ENCODE measurements at places on chromosomes 12 and 14.

- H3K27me3 ChIP-seq = no peaks in the 10 kb centered on the region
- H3K27ac ChIP-seq = no peak overlapping the region
- no peaks in the 10 kb centered on the region for H3K36me3 ChIP-seq
- H3K4me1 ChIP-seq = no peaks in the 10 kb centered on the region
- DNase-seq = no peak
- no peak overlapping the region for H3K4me3 ChIP-seq
These were observed 536.4 kb upstream of the SEL1L start for GRCh38 chr14:82070040-82070439.

- no peak overlapping the region for H3K4me3 ChIP-seq
- no peaks in the 10 kb centered on the region for H3K36me3 ChIP-seq
- H3K27ac ChIP-seq = no peak overlapping the region
- no peaks in the 10 kb centered on the region for H3K4me1 ChIP-seq
- no peak for DNase-seq
- no peaks in the 10 kb centered on the region for H3K27me3 ChIP-seq
These were observed 61.5 kb downstream of the NT5DC3 start for GRCh38 chr12:103779410-103780092.

DNA sequence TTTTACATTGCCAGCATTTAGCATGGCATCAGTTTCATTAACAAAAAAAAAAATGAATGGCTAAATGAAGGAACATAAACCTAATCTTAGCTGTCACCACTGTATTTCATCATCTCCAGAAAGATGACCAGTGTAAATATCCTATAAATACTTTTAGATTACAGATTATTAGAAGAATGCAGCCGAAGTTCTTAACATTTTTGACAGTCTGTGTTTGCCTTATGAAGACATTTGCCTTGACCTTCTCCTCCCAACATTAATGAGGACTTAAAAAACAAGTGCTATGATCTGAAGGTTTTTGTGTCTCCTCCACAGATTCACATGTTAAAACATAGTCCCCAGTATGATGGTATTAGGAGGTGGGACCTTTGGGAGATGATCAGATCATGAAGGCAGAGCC lies 253.0 kb downstream of the SNAPC1 start:
- H3K27me3 ChIP-seq = no peaks in the 10 kb centered on the region
- DNase-seq = no peak
- H3K27ac ChIP-seq = no peak overlapping the region
- H3K4me1 ChIP-seq = no peaks in the 10 kb centered on the region
- no peaks in the 10 kb centered on the region for H3K36me3 ChIP-seq

DNA sequence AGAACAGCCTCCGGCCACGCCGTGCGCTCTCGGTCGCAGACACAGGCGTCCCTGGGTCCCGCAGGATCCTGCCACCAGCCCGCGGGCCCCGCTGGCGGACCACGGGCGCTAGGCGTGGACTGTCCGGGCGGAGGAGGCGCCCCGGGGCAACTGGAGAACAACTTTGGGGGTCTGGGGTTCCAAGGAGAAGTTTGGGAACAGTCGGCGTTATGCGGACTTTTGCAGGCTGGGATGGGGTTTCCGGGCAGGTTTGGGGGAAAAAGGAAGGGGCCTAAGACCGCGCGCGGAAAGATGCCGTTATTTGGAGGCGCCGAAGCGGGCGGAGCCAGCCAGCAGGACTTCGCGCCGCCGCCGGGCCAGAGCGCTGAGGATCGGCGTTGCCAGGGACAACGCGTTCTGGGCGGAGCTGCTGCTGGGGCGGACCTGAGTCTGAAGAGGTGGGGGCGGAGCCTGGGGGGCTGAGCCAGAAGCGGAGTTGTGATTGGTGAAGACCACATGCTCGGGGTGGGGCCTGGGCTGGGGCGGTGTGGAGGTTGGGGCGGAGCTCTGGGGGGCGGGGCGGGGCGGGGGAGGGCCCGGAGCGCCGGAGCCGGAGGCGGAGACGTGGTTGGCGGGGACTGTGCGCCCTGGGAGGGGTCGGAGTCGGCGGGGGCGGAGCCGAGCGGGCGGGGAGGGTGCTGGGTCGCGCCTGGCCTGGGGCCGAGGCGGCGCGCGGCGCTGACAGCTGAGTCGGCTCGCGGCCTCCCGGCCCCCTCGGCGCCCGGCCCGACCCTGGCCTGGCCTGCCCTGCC lies at the start of gene CYP46A1:
Gene CYP46A1, plus strand, starts transcription at position 680 of the 791 bp plus-strand sequence. CDS start 120 bp downstream, outside the sequence.
- peaks cover 10% of the 10 kb centered on the region for H3K4me1 ChIP-seq
- H3K36me3 ChIP-seq = no peaks in the 10 kb centered on the region
- DNase-seq = peak; percentile 100
- H3K27me3 ChIP-seq = no peaks in the 10 kb centered on the region
- H3K4me3 ChIP-seq = peak within 1 kb of the TSS; percentile 73
